ENCODE measurements at places on chromosomes 2 and 18.

- no peak for DNase-seq
Observed at GRCh38 chr2:127193967-127194280, 26.2 kb downstream of the CYP27C1 start.

DNA sequence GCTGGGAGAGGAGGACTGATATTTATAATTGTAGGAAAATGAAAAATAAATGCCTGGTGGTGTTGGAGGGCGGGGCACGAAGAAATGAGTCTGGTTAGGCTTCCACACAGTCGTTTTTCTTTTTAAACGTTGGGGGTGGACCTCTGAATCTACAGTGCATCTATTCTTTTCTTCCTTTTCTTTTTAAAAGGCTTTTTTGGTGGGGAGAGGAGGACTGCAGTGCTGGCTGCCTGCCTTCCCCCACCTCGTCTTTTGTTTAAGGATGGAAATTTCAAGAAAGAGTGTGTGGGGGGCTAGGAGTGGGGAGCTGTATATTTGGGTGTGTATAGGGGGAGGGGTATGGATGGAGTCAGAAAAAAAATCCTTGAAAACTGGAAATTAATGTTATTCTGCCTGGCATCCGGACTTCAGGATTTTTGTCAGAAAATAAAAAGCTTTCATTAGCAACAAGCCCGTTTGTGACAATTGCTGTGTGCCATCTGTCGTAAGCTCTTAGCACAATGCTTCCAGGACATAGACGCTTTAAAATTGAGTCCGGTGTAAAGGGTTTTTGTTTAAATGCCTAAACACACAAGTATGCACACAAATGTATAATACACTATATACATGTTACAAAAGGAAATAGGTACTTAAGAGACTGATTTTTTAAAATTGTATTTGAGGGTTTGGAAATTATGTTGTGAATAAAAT lies 1.1 kb downstream of the MAP2 start:
- no peak for DNase-seq

GRCh38 chr2:168738062-168738461 lies 64.4 kb upstream of the NOSTRIN start:
- DNase-seq = peak; percentile 27

- DNase-seq = no peak
Observed at GRCh38 chr2:102892698-102893310, 131.0 kb downstream of the TMEM182 start.

GRCh38 chr2:18934886-18935285 lies 345.5 kb upstream of the NT5C1B start:
- no peak for DNase-seq

GRCh38 chr18:67672716-67673115 lies 156.2 kb upstream of the DSEL start:
- DNase-seq = no peak
